M059J (cell line): ENCODE measurements at places on chromosomes 1 and 21.

GRCh38 chr1:106319612-106320011, 736.9 kb upstream of the PRMT6 start:
- no peak for DNase-seq

DNA sequence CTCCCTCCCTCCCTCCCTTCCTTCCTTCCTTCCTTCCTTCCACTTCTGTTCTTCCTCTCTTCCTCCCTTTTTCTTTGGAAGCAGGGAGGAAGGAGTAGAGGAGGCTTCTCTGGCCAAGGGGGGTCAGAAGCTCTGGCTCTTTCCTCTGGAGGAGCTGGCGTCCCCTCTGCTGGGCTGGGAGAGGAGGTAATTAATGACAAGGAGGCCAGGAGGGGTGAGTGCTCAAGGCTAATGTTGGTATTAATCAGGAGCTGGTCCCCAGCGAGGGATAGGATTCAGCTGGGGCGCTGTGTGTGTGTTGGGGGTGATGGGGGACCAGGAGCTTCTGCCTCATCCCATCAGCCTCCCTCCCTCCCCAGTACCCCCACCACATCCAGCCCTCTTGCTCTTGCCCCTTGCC, 6.2 kb upstream of the PEAR1 start:
- no peak for DNase-seq

DNA sequence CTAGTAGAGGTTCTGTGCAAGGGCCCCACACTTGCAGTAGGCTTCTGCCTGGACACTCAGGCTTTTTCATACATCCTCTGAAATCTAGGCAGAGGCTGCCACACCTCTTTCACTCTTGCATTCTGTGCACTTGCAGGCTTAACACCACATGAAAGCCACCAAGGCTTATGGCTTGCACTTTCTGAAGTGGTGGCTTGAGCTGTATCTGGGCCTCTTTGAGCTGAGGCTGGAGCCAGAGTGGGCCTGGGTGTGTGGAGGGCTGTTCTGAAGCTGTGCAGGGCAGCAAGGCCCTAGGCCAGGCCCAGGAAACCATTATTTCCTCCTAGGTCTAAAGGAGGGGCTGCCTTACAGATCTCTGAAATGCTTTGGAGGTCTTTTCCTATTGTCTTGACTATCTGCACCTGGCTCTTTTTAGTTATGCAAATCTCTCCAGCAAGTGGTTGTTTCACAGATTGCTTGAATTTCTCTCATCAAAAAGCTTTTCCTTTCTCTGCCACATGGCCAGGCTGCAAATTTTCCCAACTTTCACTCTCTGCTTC, 66.2 kb downstream of the TYW3 start:
- DNase-seq: no peak

GRCh38 chr1:83735526-83735925, 263.4 kb downstream of the TTLL7 start:
- DNase-seq: no peak

- DNase-seq: no peak
Observed at GRCh38 chr1:222461941-222462340, 86.0 kb downstream of the HHIPL2 start.

GRCh38 chr1:113812661-113813135, 422 bp upstream of the RSBN1 start:
- DNase-seq: no peak

GRCh38 chr1:168317309-168317708, 36.6 kb downstream of the TBX19 start:
- no peak for DNase-seq

DNA sequence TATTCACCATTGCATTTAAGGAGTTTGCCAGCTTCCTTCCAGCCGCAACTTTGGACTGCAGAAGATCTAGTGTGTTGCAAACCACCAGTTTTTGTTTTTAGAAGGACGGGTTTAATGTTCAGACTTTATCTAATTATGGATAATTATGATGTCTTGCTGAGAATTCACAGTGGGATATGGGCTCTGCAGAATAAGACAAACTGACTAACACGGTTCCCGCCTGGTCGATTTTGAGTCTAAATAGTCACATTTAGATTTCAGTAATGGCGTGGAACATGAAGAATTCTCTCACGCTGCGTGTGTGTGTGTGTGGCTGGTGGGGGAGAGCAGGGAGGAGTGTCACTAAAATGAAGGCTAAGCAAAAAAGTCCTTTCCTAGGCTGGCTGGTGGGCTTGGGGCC, 48.5 kb upstream of the DMRTB1 start:
- no peak for DNase-seq

DNA sequence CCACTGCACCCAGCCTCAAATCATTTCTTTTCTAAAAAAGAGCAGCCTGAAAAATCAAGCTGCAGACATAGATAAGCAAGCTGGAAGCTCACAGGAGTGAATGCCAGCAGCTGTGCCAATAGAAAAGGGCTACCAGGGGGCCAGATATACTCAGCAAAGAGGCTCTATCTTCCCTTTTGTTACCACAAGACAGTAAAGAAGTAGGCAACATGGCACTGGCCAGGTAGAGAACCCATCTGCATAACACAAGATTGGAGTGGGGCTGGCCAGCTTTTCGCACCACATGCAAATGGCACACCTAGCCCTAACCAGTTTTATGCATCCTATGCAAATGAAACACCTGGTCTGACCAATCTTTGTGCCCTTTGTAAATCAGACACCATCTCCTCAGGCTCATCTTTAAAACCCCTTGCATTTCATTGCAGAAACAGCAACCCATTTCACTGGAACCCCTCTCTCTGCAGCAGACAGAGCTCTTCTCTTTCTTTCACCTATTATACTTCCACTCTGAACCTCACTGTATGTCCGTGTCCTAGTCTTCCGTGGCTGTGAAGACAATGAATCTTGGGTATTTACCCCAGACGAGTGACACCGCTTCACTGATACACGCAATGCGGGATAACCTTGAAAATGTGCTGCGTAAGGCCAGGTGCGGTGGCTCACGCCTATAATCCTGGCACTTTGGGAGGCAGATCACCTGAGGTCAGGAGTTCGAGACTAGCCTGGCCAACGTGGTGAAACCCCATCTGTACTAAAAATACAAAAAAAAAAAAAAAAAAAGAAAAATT, 15.1 kb downstream of the CASP9 start:
- DNase-seq: no peak

DNA sequence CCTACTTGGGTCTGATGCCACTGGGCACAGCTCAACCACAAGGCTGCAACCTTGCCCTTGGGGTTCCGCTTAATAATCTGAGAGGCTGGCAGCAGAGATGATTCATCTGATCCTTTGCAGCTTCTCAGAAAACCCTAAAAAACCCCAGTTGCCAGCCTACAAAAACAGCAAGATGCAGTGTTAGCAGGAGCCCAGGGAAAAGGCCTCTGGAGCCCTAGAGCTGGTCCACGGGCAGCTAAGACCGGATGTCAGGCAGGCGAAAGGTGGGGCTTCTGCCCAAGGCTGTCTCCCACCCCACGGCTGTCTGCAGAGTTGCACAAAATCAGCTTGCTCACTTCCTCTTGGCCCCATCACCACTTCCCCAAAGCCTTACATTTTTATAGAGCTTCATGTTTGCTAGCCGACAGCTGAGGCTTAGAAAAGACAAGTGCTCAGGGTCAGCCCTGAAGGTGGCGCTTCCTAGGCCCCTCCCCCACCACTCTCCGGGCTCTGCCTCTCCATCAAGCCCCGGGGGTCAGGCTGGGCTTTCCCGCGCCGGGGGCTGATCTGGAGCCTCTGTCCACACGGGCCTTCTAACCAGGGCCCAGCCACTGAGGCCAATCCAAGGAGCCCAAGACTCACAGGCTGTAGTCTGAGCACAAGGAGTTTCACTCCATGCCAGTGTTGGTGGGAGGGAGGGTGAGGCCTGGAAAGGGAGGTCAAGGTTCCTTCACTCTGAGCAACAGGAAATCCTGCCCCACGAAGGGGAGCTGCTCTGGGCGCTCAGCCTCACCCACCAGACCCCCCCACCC, 4.2 kb upstream of the ADORA3 start:
- peak; percentile 92 for DNase-seq

GRCh38 chr1:66276218-66276617, 257.7 kb upstream of the SGIP1 start:
- no peak for DNase-seq

GRCh38 chr1:156390469-156391365, 21.7 kb downstream of the RHBG start:
- no peak for DNase-seq

DNA sequence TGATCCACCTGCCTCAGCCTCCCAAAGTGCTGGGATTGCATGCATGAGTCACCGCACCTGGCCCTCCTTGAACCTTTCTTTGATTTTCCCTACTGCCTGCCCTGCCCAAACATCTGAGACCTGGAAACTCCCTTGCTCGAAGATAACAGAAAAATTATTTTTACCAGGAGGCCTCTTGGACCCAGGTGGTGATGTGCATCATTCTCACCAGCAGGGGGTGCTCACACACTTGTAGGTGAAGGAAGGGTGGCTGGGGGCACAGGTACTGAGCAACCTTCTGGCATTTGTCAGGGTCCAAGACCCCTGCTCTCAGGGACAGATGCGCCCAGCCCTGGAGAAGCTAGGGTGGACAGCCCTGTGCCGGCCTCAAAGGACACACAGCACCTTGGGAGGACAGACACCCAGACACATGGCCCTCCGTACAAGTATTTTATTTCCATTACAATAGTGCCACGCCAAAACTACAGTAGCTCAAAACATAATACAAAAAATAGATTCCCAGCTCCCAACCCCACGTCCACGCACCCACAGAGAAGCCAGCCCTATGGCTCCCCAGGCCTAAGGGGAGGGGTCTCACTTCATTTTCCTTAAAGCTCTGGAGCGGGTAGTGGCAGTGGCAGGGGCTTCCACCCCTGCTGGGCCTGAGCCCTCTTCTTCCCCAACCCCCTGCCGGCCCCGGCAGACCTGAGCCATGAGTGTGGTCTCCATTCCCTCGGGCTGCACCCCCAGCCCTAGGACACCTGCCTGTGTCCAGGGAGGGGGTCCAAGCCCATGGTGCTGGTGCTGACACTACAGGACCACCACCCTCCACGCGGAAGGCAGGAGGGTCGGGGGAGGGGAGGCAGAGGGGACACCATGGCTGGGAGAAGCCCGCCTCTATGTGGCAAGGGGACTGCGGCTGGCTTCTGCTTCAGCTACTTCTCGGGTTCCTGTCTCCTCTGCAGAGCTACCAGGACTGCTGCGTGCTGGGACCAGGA, 40.4 kb upstream of the EIF4G3 start:
- peak; percentile 48 for DNase-seq

DNA sequence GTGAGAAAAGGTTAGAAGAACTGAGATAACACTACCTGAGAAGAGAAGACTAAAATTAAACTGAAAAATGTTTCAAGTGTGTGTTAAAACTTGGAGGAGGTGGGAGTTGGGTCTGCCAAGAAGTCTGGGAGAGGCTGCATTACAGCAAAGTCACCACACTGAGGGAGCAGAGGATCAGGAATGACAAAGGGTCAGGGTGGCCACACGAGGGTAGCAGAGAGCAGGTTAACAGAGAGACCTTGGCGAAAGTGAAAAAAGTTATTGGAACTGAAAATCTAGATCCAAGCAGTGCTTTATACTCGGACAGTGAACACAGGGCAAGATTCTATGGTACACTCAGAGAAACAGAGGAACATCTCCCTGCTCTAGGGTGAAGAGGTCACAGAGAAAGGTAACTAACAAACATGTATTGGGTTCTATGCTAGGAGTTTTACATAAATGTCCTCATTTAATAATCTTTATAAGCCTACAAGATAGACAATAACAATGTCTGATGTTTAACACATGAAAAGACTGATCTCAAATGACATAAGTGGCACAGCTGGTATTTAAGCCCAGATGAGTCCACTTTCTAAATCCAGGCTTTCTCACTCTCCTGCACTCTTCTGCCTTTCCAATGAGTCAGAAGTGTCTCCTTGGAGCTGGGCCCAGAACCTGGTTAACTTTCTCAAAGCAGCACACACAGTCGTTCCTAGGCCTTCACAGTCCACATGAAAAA, 10.3 kb upstream of the CADM3 start:
- DNase-seq: peak; percentile 88

DNA sequence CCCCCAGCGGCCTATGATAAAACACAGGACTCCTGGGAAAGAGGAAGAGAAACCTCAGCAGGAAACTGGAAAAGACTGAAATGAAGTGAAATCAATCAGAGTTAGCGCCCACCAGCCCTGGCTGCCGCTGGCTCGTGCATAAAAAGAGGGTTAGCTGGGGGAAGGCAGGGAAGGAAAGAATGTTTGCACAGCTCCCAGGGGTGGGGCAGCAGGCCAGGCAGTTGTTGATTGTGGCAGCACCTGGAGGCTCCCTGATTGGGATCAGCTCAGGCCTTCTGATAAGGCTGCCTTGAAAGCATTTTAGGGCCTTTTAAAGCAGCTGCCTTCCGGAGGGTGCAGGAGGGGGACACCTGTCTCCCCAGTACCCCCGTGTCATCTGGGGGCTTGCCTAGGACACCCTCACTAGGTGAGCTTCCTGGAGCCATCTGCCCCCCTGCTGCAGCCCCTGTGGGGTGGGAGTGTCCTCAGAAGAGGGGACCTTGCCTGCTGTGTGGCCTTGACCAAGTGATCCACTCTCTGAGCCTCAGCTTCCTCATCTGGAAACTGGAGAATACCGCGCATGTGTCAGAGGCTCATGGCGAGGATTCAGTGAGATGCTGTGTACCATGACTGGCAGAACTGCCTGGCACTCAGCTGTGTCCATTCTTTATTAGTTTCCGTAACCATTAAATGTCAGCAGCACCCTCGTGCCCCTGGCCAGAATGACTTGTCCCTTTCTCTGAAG, 6.6 kb downstream of the EPHB2 start:
- DNase-seq: no peak

DNA sequence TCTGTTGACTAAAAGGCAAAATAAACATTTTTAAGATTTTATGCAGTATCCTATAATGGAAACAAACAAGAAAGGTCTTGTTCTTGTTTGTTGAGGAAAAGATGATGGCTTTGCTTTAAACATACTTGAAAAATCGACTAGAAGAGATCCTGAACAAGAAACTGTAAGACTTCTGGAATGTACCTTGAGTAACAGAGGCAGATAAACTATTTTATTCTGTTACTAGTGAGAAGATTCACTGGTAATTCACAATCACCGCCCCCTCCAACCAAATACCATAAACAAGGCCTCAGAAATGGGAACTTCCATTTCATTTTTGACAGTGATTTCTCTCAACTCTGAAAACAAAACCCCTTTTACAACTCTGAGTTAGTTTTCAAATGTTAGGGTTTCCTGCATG, 18.1 kb downstream of the TSEN15 start:
- DNase-seq: no peak

DNA sequence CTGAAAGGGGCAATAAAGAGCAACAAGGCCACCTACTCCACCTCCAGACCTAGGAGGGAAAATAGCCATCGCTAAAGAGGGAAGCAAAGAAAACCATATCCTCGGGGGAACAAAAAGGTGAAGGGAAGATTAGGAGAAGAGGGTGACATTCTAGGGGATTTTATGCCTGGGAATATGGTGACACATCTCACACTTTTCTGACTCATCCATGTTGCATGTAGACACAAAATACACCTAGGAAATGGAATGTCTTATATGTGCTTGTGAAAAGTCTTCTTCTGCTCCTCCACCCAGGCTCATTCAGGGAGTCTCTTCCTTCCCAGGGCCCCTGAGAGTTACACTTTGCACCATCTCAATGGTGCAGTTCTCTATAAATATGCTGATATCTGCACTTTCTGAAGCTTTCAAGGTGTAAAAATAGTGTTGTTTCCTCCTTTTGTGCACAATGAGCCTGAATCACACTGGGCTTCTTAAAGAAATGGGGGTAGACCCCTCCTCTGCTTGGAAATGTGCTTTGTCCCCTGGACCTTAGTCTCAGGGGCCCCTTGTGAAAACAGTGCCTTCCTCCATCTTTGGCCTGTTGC, 195.9 kb downstream of the CYYR1 start:
- no peak for DNase-seq

GRCh38 chr1:184896000-184896399, 78.3 kb downstream of the NIBAN1 start:
- DNase-seq: no peak
